ENCODE measurements at places on chromosomes 7 and 10.

DNA sequence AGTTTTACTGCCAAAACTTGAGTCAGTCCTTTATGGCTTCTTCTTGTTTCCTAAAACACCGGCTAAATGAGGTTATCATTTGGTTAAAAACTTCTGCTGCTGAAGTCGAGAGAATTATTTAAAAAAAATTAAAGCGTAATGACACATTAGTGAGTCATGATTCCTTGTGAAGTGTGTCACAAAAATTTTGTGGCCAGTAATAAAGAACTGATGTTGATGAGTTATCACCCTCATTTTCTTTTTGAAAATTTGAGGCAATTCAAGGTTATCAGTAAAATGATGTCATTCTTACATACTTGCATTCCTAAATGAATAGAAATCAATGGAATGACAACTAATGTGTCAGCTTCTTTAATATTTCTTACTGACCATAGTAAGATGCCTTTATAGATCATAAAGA lies 427.4 kb downstream of the SORCS3 start:
- no peak for DNase-seq

GRCh38 chr10:11080564-11080984 lies 62.9 kb downstream of the CELF2 start:
- no peak for DNase-seq

GRCh38 chr10:89861584-89862301 lies 160.4 kb downstream of the KIF20B start:
- DNase-seq = no peak

DNA sequence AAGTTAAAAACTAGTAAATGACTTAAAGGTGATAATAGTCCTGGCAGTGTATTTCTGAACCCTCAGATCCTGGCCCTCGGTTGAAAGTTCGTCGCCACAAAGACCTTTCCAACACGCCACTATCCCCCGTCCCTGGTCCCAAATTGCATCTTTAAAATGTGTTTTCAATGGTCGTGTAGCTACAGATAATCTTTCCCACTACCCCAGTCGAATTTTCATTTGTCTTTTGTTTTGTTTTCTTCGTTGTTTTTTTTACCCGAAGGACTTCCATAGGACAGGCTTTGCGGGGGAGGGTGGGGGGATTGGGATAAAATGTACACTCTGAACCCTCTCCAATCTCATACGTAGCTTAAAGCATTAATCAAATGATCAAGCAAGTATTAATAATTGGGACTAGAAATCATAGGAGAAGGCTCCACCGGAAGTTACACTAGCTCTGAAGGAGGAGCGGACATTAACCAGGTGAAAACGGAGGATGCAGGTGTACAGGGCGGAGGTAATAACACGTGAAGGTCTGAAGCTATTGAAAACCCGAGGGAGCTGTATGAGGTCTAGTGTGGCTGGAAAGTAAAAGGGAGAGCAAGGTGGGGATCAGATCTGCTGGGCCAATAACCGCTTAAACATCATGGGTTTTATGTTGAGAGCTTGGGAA lies 32.8 kb upstream of the PHF14 start:
- DNase-seq = peak; percentile 6

DNA sequence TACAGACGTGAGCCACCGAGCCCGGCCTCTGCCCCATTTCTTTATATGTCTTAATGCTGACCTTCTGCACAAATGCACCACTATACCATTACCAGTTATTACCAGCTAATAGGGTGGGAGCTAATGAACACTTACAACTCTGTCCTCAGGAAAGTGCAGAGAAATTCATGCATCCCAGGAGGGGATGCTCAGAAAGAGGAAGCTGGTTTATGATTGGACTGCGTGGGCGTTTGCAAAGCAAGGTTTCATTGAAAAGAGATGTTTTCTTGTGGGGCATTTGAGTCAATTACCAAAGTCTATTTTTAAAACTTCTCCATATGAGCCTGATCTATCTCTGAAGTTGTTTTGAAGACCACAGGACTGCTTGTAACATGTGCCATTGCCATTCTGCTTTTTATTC lies 417.7 kb upstream of the CELF2 start:
- no peak for DNase-seq

DNA sequence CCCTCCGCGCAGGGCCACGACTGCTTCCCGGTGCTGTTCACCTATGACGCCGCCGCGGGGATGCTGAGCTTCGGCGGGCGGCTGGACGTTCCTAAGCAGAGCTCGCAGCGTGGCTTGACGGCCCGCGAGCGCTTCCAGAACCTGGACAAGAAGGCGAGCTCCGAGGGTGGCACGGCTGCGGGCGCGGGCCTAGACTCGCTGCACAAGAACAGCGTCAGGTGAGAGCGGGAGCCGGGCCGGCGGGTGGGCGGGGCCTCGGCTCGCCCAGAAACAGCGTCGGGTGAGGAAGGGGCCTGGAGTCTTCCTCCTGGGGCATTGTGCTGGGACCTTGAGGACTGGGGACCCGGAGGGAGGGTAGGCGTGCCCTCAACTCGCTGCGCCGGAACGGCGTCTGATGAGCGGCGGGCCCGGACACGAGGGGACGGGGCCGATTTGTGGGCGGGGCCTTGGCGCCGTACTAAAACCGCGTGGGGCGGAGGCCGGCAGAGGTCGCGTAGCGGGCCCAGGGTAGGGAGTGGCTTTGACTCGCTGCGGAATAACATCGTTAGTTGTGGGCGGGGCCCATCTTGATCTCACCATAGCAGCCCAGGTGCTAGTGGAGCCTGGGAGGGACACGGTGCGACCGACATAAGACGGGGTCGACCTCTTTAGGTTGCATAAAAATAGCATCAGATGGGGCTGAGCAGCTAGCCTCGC lies 15.6 kb downstream of the PDAP1 start:
- DNase-seq = peak; percentile 80

GRCh38 chr7:1403638-1404459 lies 55.4 kb downstream of the MICALL2 start:
- peak; percentile 55 for DNase-seq
